ENCODE measurements at places on chromosomes 16 and 17.

DNA sequence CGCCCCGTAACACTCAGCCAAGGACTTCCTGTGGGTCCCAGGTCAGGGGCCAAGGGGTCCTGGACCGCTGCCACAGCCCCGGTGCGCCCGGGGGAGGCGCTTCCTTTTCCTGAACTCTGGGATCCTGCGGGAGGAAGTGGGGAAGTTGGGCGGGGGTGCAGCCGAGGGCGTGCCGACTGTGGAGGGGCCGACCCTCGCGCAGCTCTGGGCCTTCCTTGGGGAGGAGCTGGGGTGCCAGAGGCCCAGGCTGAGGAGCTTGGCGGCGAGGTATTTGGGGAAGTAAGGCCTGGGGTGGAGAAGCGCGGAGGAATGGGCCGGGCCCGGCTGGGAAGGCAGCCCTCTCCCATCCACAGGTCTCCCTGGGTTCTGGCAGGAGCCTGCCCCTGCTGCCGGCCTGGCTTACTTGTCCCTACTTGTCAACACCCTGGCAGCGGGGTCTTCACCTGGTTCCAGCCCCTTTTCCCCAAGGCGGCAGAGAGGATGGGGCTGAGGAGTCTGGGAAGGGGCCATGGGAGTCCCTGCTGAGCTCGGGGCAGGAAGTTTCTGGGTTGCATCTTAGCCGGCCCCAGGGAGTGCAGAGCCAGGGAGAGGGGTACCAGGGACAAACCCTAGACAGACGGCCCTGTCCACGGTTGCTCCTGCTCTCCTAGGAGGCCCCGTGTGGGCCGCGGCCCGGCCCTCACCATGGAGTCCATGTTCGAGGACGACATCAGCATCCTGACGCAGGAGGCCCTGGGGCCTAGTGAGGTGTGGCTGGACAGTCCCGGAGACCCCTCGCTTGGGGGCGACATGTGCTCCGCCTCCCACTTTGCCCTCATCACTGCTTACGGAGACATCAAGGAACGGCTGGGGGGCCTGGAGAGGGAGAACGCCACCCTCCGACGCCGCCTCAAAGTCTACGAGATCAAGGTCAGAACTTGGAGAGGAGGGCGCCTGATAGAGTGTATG, 1.7 kb downstream of the TBKBP1 start:
- no peak for DNase-seq

GRCh38 chr16:30996324-30996984, 11.4 kb downstream of the HSD3B7 start:
- no peak for DNase-seq

- DNase-seq, result no peak
Measured at GRCh38 chr17:73748508-73748907, 104.3 kb upstream of the SDK2 start.

DNA sequence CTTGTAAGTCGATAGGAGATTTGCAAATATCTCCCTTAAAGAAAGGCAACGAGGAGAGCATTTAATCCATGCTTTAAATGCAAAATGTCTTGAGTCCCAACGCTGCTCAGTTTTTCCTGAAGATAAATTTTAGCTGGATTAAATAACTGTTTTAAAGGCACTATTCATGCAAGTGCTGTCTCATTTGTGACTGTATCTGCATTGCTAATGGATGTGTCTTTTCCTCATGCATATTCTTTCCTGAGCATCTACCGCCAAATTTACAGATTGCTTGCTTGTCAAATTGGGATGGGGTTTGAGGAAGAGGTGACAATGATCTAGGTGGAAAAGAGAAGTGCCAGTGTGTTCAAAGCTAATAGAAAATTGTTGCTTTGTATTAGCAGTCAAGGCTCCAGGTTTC, 106.9 kb downstream of the RBFOX1 start:
- DNase-seq, result no peak

- no peak for DNase-seq
Measured at GRCh38 chr16:79318143-79318899, 282.2 kb downstream of the MAF start.

DNA sequence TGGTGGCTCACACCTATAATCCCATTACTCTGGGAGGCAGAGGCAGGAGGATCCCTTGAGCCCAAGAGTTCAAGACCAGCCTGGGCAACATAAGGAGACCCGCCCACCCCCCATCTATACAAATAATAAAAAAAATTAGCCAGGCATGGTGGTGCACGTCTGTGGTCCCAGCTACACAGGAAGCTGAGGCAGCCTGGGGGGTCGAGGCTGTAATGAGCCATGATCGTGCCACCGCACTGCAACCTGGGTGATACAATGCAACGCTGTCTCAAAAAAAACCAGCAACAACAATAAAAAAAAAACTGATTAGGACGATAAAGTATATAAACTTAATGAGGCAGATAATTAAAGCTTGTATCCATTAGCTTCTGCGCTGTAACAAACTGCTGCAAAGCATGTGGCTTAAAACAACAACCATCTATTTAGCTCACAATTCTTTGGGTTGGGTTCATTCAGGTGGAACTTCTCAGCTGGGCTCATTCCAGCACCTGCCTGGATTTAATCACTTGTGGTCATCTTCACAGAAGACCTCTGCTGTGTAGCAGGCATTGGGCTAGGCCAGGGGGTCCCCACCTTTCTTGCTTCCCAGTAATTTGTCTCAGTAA, 45.8 kb downstream of the LCMT1 start:
- no peak for DNase-seq

DNA sequence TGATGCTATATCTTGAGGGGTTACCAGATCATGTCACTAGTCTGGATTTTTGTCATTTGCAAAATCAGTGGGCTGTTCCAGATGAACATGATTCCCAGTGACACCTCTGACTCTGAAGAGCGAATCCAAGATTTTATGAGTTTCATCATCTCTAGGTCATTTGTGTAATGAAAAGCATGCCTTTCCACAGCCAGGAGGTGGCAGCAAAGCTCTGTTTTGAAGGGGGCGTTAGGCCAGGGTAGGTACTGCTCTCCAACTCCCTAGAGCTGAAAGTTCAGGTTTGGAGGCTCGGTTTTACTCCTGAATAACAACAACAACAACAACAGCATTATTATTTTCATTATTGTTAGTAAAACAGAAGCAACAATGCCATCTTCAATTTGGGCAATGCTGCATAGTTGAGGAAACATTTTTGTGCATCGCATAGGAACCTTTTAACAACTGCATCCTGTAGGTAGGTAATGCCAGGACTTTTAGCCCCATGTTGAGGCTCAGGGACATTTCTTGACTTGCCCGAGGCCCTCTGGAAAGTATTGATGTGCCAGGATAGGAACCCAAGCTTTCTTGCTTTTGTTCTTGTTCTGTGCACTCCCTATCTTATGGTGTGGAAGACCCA, 77.0 kb downstream of the MYH13 start:
- no peak for DNase-seq

Data from stimulated activated CD4-positive, alpha-beta T cell treated with anti-CD3 and anti-CD28 coated beads, Interleukin-4, amount 100 ng/mL, for 4 hours (primary cell).